Stimulated activated CD4-positive, alpha-beta T cell treated with anti-CD3 and anti-CD28 coated beads, Interleukin-12 subunit alpha, Interleukin-12 subunit beta, amount 100 ng/mL, for 24 hours (primary cell): ENCODE measurements at places on chromosomes 5 and 9.

GRCh38 chr5:139657363-139658321, 9.5 kb downstream of the CXXC5 start:
- no peak for DNase-seq

GRCh38 chr5:88683506-88684135, 199.4 kb downstream of the MEF2C start:
- DNase-seq = no peak

- DNase-seq = no peak
These were observed 35.9 kb upstream of the PCSK1 start for GRCh38 chr5:96468956-96469355.

- DNase-seq = peak; percentile 6
These were observed 43.4 kb upstream of the NR4A3 start for GRCh38 chr9:99778308-99778707.

- DNase-seq = no peak
These were observed 23.2 kb upstream of the MINAR2 start for GRCh38 chr5:129724647-129725046.

DNA sequence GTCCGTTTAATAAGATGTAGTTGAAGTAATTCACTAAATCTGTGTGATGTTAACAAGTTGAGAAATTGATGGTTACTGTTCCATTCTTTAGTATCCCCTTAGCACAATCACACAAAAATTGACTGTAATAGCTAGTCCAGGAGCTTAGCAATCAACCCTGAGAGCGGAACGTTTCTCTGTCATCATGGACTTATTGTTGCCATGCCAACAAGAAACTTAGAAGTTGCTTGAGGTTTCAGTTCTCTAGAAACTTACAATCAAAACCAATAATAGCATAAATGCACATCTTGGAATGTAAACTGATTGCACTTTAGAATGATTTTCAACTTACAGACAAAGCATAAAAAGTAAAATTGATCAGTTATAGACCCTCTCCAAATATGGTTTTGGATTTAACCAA, 125.4 kb upstream of the ANKH start:
- DNase-seq = no peak

DNA sequence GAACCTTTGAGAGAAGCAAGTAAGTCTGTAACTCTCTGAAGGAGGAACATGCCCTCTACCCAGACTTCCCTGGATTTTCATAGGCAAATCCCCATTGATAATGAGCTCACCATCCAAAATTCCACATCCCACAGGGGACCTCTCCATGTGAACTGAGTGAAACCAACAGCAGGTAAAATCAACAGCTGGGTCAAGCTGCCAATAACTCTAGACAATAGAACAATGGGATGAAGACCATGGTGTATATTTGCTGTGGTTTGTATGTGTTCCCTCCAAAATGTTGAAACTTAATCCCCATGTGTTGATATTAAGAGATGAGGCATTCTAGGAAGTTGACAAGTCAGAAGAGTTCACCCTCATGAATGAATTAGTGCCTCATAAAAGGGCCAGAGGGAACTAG, 110.2 kb upstream of the MYO10 start:
- no peak for DNase-seq

GRCh38 chr5:6754766-6755165, 41.5 kb downstream of the TENT4A start:
- no peak for DNase-seq

- DNase-seq = no peak
These were observed 115.4 kb downstream of the EGFLAM start for GRCh38 chr5:38373743-38374142.

DNA sequence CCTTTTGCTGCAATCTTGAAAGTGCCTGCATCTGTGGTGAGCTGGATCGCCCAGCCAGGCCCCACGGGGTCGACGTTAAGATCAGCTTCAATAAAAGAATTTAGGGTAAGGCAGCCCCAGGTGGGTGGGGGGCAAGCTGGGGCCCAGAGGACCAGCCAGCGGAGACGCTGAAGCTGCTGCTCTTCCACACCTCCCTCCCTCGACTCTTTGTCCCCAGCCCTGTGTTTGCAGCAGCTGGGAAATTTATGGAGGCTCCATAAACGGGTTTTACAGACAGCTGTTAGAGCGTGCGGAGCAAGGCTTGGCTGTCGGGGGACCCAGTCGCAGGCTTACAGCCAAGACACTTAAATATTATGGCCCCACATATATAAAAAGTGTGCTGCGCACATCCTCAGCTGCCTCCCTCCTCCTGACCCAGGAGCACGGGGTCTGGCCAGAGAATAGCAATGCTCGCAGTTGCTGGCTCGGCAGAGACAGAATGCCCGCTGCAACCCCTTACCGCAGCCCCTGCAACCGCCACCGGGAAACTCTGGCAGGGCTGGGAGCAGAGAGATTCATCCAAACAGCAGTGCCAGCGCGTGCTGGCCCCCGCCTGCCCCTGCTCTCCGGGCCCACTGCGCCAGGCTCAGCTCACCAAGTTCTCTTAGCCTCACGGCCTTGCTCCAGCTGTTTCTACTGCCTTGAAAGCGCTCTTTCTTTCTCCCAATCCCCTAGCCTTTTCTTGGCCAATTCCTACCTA, 28.4 kb upstream of the MVB12B start:
- no peak for DNase-seq

GRCh38 chr5:57832875-57833274, 350.3 kb upstream of the ACTBL2 start:
- DNase-seq = no peak

DNA sequence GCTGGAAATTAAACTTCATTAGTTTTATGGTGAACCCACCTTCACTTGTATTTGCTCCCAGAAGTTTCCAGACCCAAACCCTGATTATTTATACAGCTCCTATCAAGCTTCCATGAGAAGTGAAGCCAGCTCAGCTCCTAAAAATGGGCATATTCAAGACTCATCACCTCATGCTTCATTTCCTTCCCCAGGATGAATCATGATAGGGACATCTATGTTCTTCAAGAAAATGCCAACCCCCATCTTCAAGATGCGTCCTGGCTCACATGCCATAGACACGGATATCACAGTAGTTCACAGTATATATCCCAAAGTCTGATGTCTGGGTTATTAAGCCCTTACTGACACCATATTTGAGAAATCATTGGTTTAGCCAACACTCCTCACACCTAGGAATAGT, 217.6 kb downstream of the NPR3 start:
- no peak for DNase-seq

GRCh38 chr9:83199832-83200231, 136.9 kb upstream of the RASEF start:
- DNase-seq = no peak

DNA sequence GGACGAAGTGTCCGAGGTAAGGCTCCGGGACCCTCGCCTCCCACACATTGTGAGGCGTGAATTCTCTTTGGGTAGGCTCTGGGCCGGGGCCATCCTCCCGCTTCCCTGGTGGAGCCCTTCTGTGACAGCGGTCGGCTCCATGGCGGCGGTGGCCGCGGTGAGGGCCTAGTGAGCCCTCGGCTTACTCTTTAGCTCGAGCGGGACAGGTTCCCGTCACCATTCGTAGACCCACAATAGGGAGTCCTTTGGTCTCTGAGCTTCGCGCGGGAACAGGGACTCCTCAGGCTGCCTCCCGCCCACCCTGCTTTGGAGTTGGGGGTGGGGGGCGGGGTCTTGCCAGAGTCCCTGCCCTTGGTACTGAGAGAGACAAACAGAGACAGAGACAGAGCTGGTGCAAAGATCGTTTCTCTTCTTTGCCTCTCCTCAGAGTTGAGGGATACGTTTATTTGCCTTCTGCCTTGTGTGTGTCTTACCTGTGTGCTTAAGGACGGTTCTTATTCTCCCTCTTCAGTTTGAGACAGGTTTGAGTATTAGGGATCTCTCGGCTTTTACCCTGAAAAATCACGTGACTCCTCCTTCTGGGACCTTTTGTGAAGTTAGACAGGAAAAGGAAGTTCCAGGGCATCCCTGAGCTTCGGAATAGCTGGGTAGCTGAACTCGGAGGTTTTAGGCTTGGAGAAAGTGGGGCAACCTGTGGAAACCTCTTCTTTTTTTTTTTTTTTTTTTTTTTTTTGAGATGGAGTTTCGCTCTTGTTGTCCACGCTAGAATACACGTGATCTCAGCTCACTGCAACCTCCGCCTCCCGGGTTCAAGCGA, 833 bp downstream of the ANKHD1 start:
- peak; percentile 32 for DNase-seq

- DNase-seq = no peak
These were observed 22.9 kb downstream of the TRIM14 start for GRCh38 chr9:98096091-98096490.

- DNase-seq = no peak
These were observed 341.0 kb downstream of the PRR16 start for GRCh38 chr5:120805131-120805530.

DNA sequence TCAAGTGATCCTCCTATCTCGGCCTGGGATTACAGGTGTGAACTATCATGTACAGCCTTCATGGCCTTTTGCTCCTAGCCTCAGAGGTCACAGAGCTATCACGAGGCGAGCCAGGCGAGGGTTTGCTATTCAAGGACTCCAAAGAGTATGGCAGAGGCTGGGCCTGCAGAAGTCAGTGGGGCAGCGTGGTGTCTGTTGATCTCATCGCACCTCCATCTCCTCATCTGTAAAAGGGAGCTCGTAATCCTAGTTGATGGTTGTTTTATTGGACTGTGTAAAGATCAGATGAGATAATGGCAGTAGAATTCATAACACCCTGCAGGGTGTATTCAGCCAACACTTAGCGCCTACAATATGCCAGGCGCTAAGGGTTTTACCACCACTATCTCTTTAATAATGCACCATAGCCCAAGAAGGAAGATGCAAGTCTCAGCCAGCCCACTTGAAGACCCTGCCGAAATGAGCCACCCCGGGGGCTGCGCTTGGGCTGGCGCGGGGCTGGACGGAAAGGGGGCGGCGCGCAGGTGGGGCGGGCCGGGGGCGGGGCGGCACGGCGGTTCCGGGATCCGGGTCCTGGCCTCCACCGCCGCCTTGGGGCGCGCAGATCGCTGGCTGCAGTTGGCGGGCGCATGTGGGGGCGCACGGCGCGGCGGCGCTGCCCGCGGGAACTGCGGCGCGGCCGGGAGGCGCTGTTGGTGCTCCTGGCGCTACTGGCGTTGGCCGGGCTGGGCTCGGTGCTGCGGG, at the start of gene GALNT12:
Gene GALNT12 (plus strand): TSS at position 601 of the 744 bp plus-strand sequence. CDS start 29 bp downstream, at position 630.
- peak; percentile 48 for DNase-seq

DNA sequence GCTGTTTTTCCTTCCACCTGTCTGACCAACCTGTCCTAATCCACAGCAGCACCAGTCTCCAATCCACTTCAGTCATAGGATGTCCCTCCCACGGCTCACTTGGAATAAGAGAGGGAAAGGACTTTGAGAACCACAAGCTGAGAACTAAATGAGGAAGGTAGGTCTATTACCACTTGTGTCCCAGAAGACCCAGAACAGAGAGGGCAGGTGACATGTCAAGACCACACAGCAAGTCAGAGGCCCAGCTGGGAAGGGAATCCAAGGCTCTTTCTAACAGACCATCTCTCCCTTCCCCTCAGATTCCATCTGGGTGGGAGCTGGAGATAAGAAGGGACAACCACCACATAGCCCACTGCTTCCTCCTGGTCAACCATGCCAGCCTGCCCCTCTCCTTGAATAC, 14.6 kb downstream of the ANXA6 start:
- DNase-seq = no peak

GRCh38 chr9:34719021-34719768, 9.3 kb upstream of the CCL21 start:
- DNase-seq = no peak

- no peak for DNase-seq
These were observed 1.7 kb downstream of the UBE2QL1 start for GRCh38 chr5:6450319-6450833.

DNA sequence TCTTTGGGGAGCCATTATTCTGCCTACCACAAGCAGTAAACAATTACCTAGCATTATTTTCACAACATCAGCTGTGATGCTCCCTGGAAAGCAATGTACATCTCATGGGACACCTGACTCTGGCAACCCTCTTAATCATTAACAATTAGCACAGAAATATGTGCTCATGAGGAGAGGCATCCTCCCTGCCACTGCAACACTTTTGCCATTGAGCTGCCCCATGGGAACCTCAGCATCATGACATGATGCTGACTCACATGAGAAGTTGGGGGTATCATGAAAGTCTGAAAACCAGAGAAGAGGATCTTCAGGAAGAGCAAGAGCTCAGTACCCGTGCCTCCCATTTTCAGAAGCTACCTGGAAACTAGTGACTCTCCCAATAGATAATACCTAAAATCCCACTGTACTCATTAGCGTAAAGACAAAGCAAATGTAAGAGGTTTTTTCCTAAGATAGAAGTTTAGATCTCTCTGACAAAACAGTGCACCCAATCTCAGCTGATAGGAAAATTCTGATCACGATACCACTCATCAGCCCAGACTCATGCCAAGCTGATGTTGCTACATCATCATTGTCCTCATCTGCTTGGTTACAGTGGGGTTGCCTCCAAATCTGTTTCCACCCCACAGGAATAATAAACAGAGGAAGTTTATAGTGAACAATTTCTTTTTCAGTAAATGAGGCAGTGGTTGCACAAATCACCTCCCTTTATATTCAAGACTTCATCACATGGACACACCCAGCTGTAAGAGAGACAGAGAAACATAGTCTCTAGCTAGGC, 244.5 kb downstream of the NR2F1-AS1 start:
- DNase-seq = no peak

- no peak for DNase-seq
These were observed 59.4 kb upstream of the GRHPR start for GRCh38 chr9:37363124-37363523.

- no peak for DNase-seq
These were observed 262.4 kb upstream of the KIF2A start for GRCh38 chr5:62043289-62044280.

DNA sequence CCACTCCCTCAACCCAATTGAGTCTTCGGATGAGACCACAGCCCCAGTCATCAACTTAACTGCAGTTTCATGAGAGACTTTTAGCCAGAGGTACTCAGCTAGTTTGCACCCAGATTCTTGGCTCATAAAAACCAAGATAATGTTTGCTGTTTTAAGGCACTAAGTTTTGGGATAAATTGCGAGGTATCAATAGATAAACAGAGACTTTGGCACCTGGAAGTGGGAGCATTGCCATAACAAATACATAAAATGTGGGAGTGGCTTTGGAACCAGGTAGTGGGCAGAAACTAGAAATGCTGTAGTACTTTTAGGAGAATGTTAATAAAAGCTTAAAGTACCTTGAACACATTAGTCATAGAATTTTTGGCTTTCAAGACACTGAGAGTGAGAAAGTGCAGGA, 439.8 kb downstream of the SH3GL2 start:
- DNase-seq = no peak

- no peak for DNase-seq
These were observed 55.3 kb downstream of the TRPC7 start for GRCh38 chr5:136309932-136310598.

- no peak for DNase-seq
These were observed 169.8 kb upstream of the KCNN2 start for GRCh38 chr5:114192108-114192507.

- DNase-seq = no peak
These were observed 34.4 kb upstream of the SLC6A3 start for GRCh38 chr5:1479581-1480188.

DNA sequence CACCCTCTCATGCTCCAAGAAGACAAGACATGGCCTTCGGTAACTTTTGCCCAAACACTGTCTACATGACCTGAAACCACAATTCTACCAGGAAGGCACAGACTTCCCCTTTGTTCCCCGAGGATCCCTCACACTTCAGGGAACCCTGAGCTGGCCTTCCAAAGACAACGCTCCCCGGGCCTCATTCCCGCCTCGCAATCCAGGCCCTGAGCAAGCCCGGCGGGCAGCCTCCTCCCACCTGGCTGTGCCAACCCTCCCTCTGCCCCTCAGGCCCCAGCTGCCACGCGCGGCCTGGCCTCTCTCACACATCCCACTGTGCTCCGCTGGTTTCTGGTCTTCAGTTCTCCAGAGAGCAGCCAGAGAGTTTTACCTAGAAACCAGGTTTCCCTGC, 7.3 kb downstream of the QSOX2 start:
- DNase-seq = no peak
